ENCODE measurements at places on chromosomes 12 and 14.

DNA sequence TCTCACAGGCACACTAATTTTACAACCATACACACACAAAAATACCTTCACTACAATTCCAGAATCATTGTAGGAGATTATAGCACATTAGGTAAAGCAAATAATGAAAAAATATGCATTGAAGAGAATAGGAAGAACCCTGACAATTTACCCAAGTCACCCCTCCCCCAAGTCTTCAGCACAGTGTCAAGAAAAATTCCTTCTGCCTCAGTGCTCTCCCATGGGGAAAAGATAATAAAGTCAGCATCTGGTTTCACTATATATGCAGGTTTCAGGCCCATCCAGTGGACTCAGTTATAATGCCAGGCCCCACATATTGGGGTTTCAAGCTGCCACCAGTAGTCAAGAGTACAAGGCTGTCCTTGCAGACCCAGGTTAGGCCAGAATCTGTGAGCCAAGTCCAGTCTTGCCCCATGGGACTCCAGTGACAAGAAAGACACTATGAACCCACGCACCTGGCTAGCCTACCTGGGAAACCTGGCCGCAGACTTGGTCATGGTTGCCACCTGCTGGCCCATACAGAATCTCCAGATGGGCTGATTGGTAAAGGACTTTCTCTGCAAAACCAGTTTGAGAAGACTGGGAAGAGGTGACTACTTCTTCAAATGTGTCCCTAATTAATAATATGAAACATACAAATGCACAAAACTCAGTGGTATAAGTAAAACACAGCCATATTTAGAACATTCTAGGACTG lies 398.6 kb upstream of the FLRT2 start:
- no peak for DNase-seq

DNA sequence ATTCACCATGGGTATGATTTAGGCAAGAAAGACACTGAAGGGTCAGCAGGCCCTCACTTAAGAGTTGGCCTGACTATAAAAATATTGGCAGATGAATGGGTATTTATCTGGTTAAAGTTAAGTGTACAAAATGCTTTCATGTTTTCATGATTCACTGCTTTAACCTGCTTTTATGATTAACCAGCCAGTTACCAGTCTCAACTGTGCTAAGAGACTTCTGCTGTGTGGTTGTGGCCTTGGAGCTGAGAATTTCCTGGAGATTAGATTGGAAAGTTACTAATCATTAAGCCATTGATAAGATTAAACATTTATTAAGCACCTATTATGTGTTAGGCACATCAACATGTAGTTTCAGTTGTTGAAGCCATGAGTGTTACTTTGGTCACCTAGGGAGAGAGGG lies 68.9 kb downstream of the RASSF8 start:
- no peak for DNase-seq

- no peak for DNase-seq
These were observed 55.6 kb upstream of the ACTN1 start for GRCh38 chr14:69034612-69035262.

GRCh38 chr12:76144245-76144549 lies 59.7 kb upstream of the NAP1L1 start:
- DNase-seq: no peak

DNA sequence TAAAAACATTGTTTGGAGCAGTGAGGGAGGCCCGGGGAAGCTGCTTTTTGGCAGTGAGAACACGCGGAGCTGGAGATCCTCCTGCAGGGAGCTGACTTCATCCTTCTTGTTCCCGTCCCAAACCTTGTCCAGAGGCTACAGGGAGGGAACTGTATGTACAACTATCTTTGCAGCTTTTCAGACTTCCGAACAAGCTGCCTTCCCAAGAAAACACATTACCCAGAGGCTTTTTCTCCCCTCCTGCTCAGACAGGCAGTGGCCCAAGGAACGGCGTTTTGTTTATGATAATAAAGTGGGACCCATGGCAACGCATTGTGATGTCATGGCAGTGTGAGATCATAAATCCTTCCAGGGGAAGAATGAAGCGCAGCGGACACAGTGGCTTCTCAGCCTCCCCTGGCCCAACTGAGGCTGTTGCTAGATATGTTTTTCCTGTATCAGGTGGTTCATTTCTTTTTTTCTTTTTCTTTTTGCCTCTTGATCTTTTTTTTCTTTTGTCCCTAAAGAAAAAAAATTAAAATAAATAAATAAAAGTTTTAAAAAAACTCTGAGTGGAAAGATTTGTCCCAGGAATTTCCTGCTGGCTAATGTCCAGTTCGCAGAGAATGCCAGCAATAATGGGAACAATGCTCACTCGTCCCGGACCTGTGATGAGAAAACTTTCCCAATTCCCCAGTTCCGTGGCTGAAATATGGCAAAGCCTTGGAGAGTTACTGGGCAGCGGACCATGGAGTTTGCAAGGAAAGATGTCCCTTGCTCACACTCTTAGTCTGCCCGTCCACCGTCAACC lies 103.4 kb upstream of the MAP1LC3B2 start:
- no peak for DNase-seq

- no peak for DNase-seq
These were observed 208.6 kb downstream of the RASSF9 start for GRCh38 chr12:85627584-85627983.

DNA sequence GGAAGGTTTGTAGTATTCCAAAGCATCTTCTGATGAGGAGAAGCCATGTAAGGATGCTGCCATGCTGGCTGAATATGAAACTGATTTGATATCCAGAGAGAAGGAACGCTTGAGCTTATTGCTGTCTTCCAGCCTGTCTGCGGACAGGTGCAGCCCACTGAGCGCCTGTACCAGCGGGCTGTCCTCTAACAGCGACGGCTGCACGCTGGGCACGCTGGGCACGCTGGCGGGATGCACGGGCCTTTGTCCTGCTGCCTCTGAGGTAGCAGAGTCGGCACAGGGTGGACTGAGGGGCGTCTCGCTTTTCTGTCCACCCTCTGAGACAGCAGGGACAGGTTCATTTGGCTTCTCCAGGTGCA lies 85.2 kb downstream of the DUSP16 start:
- no peak for DNase-seq

GRCh38 chr12:22900401-22900800 lies 275.4 kb downstream of the ETNK1 start:
- no peak for DNase-seq

DNA sequence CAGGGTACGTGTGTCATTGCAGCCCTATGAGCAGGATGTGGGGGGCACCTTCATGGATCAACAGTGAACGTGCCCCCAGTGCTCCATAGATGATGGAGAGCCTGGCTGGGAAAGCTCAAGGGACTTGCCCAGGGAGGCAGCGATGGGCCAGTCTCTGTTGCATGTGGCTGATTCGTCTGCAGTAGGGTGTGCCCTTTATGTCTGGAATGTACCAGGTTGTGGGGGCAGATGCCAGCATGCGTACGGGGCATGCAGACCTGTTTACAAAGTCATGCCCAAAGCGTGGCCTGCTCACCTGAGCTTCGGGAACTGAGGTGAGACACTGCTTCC lies 72.3 kb downstream of the TESC start:
- no peak for DNase-seq

GRCh38 chr14:21978184-21978998 lies 304.8 kb upstream of the OR4E1 start:
- DNase-seq: no peak

DNA sequence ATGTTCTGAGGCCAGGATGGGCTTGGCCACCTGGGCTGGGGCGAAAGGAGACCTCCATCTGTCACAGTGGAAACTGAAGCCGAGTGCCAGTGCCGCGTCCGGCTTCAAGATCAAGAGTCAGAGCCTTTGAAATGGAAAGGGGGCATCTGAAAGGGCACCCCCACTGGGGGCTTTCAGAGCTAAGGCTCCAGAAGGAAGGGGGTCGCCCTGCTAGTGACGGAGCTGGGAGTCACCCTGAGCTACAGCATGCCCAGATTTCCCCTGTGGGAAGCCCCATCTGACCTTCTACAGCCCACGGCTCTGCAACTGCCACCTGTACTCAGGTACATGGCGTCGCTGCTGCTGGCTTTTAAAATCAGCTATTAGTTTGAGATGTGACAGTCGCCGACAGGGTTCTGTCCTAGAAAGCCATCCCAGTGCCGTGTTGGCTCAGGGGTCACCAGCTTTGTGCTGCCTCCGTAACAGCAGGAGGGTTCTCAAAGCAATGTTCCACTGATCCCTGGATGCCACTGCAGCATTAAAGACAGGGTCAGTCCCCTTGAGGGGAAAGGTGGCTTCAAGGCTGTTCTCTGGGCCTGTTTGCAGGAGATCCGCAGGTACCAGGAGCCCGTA lies 31.5 kb downstream of the CCNK start:
- DNase-seq: no peak

GRCh38 chr14:74627076-74627475 lies 15.0 kb upstream of the LTBP2 start:
- DNase-seq: no peak

DNA sequence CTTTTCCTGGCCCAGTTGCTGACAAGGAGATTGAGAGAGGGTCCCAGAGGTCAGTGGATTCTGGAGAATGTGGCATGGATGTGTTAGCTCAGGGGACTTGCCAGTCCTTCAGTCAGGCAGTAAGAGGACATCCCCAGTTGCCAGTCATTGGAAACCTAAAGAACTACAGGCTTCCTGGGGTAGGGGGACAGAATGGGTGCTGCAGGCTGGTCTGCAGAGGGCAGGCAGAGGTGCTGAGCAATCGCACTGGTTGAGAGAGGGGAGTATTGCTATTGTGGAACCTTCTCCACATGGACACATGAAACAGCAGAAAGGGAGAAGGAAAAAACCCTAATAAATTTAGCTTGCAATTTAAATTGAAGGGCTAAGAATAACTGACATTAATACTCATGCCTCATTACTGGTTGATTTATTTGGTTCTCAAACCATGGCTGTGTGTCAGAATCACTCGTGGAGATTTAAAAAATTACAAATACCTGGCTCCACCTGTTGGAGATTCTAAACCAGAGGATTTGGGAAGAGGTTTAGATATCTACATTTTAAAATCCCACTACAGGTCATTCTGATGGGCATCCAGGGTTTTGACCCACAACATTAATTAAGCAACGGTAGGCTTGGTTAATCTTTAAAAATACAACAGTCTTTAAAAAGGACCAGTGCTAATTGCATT lies 71.2 kb upstream of the SLC38A2 start:
- DNase-seq: no peak

- no peak for DNase-seq
These were observed 60.7 kb upstream of the BCAT1 start for GRCh38 chr12:25009496-25010092.

DNA sequence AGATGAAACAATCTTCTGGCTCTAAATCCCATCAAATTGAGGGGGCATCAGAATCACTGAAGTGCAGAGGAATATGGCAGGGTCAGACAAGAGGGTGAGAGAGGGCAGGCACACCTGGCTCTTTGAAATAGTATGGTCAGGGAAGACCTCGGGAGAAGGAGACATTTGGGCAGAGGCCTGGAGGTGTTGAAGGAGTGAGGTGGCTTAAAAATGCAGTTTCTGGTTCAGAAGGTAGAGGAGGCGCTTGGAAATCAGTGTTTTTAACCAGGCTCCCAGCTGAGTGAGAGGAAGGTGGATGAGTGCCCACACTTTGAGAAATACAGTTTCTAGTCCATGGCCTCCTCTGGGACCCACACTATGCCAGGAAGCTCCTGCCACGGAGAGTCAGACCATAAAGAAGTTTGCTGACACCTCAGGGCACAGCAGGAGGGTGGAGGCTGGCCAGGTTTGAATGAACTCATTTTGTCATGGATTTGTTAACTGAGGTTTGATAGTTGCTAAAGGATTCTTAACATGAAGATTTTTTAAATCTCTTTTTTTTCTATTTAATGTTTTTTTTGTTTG lies 20.1 kb downstream of the NID2 start:
- DNase-seq: no peak

GRCh38 chr12:131363841-131364495 lies 346.9 kb upstream of the SFSWAP start:
- DNase-seq: no peak

DNA sequence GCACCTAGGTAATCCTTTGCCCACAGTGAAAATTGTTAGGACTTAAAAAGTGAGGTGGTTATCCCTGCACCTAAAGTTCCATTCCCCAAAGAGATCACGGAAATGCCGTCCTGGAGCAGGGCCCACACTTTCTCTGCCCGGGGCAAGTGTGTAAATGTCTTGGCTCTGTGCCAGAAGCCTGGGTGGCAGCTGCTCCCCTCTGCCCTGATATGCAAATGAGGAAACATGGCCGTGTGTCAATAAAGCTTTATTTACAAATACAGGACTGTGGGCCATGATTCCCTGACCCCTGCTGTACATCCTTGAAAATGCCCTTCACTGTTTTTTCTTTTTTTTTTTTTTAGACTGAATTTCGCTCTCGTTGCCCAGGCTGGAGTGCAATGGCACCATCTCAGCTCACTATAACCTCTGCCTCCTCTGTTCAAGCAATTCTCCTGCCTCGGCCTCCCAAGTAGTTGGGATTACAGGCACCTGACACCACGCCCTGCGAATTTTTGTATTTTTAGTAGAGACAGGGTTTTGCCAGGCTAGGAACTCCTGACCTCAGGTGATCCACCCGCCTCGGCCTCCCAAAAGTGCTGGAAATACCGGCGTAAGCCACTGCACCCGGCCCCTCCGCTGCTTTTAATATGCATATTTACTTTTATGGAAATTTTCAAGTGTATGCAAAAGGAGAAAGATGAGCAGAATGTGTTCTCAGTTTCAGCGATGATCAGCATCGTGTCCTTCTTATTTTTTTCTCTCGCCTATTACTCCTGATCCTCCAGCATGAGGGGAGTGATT lies 75.5 kb downstream of the GALNT9 start:
- no peak for DNase-seq

GRCh38 chr12:52521568-52522266 lies 1.5 kb upstream of the KRT5 start:
- DNase-seq: no peak

DNA sequence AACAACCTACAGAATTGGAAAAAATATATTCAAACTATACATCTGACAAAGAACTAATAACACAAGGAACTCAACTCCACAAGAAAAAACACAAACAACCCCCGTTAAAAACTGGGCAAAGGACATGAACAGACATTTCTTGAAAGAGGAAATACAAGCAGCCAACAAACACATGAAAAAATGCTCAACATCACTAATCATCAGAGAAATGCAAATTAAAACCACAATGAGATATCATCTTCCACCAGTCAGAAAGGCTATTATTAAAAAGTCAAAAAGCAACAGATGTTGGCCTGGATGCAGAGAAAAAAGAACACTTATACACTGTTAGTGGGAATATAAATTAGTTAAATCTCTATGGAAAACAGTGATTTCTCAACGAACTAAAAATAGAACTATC lies 82.6 kb upstream of the CCDC91 start:
- no peak for DNase-seq

- no peak for DNase-seq
These were observed 6.5 kb downstream of the WSCD2 start for GRCh38 chr12:108135627-108136026.

All from activated T-cell treated with anti-CD3 and anti-CD28 coated beads for 48 hours (primary cell).